MG63 (cell line): ENCODE measurements at places on chromosomes 2 and 18. TPM values are rescaled to one million over a fixed set of nuclear protein-coding genes. Genes with fewer than 3 reads are reported as not detected.

GRCh38 chr2:128439031-128439790, 120.5 kb upstream of the HS6ST1 start:
- DNase-seq: no peak

GRCh38 chr2:239372835-239373234, 28.0 kb downstream of the HDAC4 start:
- DNase-seq: no peak

ADAM23 gene
- total RNA-seq: 1.1 and 1.2 TPM in 2 replicates

GRCh38 chr2:218229851-218230250, 12.9 kb downstream of the ARPC2 start:
- DNase-seq: no peak

GRCh38 chr18:47795434-47795814, 135.0 kb downstream of the SMAD2 start:
- DNase-seq: no peak
